Activated CD4-positive, alpha-beta memory T cell treated with anti-CD3 and anti-CD28 coated beads, Interleukin-2, amount 10 ng/mL, durations not matched to agents 7 days and 5 days (primary cell): ENCODE measurements at places on chromosomes 2 and 18. TPM values are rescaled to one million over a fixed set of nuclear protein-coding genes. Genes with fewer than 3 reads are reported as not detected.

The ACSL3 gene
- total RNA-seq, result 49.5 TPM

DNA sequence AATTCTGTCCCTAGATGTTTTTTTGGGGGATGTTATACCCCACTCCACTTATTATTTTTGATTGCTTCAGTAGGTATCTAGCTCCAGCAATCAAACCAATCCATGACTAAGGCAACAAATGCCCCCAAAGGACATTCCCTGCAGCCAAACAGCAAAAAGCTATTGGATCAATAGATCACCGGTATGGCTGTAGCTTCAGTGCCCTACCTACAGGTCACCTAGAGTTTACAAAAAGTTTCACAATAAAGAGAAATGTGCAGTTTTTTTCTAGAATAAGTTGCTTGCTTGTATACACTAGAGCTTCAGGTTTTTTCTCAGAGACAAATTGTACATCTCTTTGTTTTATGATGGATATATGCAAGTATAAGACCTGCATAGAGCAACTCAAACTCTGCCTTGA, 27.7 kb downstream of the PDE11A start:
- no peak for DNase-seq

GRCh38 chr2:56084111-56084901, 99.5 kb upstream of the CCDC85A start:
- DNase-seq, result no peak

DNA sequence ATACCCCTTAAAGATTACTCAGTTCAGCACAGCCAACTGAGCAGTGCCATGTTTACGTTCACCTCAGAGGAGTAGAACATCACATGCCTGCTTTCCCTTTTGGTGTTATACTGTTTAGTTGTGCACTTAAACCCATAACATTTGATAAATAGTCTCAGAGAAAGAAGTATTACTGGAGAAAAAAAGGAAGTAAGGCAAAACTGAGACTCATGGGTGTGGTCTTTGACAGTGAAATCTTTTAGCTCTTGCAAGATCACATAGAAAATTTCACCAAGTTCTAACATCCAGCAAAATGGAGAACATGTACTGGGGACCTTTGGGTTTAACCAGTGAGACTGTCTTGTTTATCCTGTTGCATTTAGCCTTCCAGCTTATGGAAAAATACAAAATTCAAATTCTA, 5.6 kb downstream of the TANK start:
- DNase-seq, result no peak

GRCh38 chr2:122237450-122237849, 482.0 kb downstream of the TSN start:
- DNase-seq, result no peak
